ENCODE measurements at places on chromosomes 12 and 14.

- no peak for DNase-seq
These were observed 43.2 kb downstream of the RFX4 start for GRCh38 chr12:106625976-106626375.

GRCh38 chr12:61654698-61655097, 605.5 kb upstream of the USP15 start:
- no peak for DNase-seq

DNA sequence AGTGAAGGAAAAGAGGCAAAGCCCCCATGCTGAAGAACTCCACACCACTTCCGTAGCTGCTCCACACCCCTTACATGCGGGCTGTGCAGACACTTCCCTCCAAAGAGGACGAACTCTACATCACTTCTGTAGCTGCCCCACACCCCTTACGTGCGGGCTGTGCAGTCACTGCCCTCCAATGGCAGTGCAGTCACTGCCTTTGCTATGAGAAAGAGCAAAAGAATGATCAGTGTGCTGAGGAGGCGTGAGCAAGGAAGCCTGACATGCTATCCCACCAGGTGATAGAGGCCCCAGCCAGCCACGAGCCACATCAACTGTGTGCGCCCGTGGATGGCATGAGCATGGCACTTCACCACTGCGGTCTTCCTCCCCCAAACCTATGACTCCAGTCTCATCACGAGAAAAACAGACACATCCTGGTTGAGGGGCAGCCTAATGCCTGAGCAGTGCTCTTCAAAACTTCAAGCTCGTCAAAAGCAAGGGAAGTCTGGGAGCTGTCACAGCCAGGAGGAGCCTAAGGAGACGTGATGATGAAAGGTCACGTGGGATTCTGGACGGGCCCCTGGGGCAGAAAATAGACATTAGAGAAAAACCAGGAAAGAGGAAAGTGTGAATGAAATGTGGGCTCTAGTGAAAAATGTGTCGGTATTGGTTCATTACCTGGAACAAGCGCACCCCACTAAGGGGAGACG, 60.8 kb upstream of the C14orf180 start:
- no peak for DNase-seq

DNA sequence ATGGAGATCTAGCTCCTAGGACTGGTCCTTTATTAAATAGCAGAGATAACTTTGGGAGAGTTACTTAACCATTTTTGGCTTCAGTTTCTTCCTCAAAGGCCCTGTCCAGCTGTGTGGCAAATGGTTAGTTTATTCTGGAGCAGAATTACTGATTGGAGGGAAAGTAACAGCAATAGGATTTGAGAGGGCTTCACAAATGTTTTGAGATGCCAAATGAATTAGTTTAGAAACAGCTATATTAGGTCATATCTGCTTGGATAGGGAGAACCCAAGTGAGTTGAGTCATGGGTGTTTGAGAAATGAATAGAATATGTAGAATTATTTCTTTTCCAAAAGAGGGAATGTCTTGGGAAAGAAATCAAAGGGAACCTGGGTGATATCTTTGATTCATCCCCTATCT, 17.5 kb downstream of the RASSF3 start:
- no peak for DNase-seq

GRCh38 chr14:34258318-34258717, 203.7 kb downstream of the SPTSSA start:
- no peak for DNase-seq

GRCh38 chr14:38238878-38239277, 17.0 kb downstream of the CLEC14A start:
- DNase-seq = no peak

- DNase-seq = no peak
These were observed 20.0 kb downstream of the UTP20 start for GRCh38 chr12:101299931-101300330.

GRCh38 chr12:100187068-100187467, 13.5 kb upstream of the ACTR6 start:
- DNase-seq = no peak

GRCh38 chr12:58920102-58920960, at the start of gene LRIG3:
TSS of gene LRIG3 (minus strand) at chr12:58920504. CDS start at chr12:58920235, 269 bp downstream.
- peak; percentile 40 for DNase-seq

DNA sequence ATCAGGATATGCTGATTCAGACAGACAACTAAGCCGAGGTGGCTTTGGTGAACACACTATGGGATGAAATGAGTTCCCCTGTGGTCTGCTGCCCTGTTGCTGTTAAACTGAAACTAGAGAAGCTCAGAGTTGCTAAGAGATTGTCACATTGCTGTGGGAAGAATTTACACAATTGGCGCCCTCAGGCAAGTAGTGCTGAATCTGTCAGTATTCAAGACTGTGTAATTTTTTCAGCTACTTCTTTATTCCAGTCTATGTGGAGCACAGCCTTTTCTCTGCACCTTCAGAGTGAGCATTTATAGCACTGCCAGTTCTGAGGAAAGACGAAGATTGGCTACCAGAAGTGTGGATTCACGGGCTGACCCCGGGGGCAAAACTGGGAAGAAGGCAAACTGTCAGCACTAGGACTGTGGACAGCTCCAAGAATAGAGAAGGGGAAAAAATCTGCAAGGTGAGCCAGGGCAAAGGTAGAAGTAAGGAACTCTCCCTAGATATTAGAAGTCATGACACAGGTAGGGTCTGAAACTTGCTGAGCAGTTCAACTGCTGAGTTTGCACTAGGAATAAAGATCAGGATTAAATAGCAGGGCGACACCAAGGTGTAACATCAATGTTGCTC, 218.8 kb upstream of the TMPO start:
- DNase-seq = no peak

DNA sequence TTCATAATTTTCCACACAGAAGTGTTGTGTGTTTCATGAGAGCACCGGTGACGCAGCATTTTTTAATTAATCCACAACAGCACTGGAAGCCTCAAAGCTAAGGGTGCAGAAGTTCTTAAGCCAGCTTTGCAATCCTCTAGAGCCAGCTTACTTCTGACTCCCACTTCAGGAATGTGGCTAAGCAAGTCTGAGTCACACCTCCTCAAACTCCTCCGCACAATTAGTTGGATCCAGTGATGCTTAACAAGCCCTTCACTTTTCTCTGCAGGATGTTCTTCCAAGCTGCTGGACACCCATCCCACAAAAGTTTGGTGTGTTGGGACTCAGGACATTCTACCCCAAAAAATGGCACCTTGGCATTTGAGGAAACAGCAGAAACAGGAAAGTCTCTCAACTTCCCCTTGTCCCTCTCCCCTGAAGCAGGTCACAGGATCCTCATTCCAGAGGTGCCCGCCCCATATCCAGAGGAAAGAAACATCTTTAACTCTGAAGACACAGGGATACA, 210.0 kb downstream of the PPM1H start:
- no peak for DNase-seq

DNA sequence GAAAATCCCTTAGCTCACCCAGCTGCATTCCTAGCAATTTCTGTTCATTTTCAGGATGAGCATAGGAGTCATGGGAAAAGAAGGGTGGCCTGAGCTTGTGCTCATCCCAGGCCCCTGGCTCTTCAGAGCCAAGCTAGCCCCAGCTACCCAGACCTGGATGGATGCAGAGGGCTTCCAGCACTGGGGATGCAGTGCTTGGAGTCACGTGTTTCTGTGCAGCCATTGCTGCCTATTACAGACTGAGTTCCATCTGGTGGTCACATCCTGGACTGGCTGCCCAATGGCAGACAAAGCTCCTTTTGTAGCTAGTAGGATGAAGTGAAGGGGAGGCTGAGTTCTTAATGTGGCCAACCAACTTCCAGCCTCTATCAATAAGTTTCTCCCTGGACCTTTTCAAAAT, 54.2 kb upstream of the JDP2 start:
- no peak for DNase-seq

DNA sequence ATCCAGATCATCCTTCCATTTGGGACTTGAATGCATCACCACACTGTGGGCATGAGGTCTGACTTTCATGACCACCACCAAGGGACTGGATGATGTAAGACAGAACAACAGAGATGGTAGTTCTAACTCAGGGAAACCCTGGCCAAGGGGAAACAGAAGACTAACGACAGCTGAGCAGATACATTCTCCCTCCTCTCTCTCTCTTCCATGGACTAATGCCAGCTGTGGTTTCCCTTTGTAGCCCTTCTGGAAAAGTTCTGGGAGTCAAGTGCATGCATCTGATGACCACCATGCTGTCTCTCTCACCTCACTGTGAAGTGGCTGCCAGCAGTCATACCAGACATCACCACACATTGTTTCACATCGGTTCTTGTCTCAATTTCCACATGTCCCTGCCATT, 3.4 kb downstream of the TAS2R30 start:
- no peak for DNase-seq

- DNase-seq = no peak
These were observed 40.3 kb upstream of the GCH1 start for GRCh38 chr14:54942913-54943312.

- no peak for DNase-seq
These were observed 18.3 kb downstream of the BMP4 start for GRCh38 chr14:53938136-53938837.

DNA sequence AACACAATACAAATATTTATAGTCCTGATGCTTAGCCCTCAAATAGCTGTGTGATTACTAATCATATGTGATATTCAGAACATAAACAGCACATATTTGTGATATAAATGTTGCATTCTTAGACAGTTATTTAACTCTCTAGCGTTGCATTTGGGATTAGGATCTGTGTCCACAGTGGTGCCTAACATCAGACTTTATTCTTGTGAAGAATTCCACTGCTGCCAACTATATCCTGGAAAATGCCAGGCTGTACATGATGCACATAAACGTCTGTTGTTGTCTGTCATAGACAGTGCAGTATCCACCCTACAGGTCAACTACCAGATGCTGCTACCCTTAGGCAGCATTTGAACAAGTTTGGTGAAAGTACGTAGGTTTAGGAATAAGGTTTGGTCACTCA, 39.0 kb downstream of the SLC38A4 start:
- no peak for DNase-seq

DNA sequence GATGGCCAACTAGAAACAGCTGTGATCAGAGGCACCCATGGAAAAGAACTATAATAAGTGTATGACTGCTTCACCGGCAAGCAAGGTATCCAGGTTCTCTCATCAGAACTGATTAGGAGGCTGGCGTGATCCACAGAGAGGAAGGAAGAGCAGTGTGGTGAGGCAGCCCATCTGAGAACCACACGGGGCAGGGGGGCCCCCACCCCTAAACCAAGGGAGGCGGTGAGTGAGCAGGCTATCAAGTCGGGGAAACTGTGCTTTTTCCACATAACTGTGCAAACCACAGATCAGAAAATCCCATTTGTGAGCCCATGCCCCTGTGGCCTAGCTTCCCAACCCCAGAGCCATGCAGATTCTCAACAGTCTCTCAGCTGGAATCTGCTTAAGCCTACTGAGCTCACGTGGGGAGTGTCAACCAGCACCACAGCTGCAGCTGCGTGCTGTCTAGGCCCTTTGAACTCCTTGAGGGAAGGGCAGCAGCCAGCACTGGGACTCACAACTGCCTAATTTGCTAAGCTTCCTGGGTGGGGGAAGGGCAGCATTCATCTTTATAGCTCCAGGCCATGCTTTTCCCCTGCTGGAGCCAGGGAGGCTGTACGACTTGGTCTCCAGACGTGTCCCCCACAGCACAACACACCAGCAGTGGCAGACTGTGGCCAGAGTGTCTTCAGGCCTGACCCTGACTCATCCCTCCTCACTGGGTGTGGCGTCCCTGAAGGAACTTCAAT, 444.4 kb upstream of the ATP2B1 start:
- no peak for DNase-seq

GRCh38 chr14:34682787-34683321, 31.5 kb downstream of the CFL2 start:
- no peak for DNase-seq

GRCh38 chr14:67602995-67603545, 3.0 kb upstream of the PIGH start:
- DNase-seq = no peak

DNA sequence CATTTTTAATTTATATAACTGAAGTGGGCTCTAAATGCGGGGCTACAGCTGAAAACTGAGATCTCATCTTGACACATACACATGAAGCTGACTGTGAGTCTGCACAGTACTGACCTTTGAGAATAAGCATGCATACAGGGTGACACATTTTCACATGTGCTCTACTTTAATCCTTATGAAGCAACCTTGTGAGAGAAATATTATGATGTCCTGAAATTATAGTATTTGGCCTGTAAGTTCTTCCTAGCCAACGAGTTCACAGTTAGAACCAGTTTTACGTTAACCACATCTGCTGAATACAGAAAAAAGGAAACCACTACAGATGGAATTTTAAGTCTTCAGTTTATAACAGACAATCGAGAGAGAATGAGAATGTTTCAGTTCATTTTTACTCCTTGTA, 70.3 kb downstream of the SPPL3 start:
- DNase-seq = no peak

DNA sequence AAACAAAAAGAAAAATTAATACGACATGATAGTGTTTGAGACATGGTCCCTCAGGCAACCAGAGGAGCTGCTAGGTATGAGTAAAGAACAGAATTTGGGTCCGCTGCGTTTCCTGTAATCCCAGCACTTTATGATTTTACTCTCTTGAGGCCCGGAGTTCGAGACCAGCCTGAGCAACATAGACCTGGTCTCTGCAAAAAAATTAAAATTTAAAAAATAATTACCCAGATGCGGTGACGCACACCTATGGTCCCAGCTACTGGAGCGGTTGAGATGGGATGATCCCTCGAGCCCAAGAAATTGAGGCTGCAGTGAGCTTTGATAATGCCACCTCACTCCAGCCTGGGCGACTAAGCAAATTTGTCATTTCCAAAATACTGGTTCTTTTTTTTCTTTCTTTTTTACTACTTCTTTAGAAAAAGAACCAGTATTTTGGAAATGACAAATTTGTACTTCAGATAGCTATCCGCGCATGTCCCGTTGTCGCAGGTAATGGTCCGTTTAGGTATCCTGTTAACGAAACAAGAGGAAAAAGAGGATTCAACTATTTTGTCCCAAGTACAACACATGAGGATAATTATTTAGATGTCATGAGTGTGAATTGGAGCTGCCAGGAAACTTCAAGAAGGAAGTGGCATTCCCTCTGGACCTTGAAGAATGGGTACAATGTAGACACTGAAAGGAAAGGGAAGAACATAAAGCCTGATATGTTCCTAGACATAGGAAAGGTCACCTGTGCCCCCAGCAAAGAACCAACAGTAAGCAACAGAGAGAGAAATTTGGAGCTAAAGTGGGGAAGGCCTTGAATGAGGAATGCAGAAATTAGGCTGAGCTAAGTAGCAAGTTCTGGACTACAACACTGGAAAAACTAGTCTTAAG, 1.2 kb upstream of the HECTD1 start:
- DNase-seq = no peak

DNA sequence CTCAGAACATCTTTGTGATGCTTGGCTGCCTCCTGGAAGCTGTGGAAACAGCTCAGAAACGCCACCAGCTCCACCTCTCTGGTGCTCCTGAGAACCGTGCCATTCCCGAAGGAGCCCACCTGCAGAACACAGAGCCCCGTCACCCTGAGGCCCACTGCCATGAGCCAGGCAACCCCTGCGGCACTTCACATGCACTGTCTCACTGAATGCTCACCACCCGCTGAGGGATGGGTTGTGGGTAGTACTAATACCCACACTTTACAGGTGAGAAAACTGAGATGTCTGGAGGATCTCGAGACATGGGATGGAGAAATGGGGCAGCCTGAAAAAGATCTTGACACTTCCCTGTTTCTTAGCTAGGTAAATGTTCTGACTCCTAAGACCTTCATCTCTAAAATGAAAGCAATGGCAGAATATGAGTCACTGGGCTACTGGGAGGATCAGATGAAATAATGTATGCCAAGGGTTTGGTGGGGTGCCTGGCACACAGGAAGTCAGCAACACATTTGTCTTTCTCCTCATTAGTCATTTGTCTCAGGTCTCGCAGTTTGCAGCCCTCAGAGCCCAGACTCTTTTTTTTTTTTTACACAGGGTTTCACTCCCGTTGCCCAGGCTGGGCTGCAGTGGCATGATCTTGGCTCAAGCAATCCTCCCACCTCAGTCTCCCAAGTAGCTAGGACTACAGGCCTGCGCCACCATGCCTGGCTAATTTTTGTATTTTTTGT, 5.3 kb downstream of the OASL start:
- no peak for DNase-seq

Data from NCI-H524 treated with DMSO at 0.1 percent for 48 hours (cell line).